Motor neuron (in vitro differentiated cells): ENCODE measurements at places on chromosomes 1 and 21. TPM values are rescaled to one million over a fixed set of nuclear protein-coding genes. Genes with fewer than 3 reads are reported as not detected.

The OR2T33 gene
- 0.64 and 1.0 TPM in 2 replicates for total RNA-seq

- no peak for ATAC-seq
Observed at GRCh38 chr1:164101802-164102201, 457.2 kb upstream of the PBX1 start.

DNA sequence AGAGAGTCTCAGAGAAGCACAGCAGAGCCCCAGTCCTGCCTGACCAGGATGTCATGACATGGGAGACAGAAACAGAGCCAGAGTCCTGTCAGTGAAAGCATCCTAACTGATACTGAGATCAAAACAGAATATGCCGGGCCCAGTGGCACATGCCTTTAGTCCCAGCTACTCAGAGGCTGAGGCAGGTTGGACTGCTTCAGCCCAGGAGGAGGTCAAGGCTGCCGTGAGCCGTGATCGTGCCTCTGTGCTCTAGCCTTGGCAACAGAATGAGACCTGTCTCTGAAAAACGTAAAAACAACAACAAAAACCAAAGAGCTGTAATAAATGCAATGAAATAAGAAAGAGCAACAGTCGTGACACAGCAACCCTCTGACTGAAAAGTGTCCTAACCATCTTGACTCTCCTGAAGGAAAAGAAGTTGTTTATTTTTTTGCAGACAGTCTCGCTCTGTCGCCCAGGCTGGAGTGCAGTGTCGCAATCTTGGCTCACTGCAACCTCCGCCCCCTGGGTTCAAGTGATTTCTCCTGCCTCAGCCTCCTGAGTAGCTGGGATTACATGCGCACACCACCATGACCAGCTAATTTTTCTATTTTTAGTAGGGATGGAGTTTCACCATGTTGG lies 189.2 kb downstream of the SLC45A1 start:
- ATAC-seq: no peak

GRCh38 chr1:181159451-181160140 lies 71.1 kb downstream of the IER5 start:
- no peak for ATAC-seq

DNA sequence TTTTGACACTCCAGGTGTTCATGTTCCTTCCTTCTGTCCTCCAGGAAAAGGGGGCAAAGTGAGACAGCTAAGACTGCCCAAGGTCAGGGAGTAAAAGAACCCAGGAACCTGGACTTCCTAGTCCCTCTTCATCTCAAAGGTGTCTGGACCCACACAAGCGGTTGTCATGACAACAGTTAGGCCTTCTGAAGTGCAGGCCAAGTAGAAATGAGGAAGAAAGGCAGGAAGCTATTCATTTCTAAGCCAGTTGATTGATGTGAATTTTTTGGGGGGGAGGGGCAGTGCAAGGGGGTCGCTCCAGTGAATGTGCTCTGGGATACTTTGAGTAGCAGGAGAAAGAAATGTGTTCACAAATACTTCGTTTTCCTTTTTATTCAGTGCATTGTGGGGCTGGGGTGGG lies 114.3 kb downstream of the NAV1 start:
- no peak for ATAC-seq

The TMEM52 gene
- total RNA-seq: 3.5 and 4.5 TPM in 2 replicates

DNA sequence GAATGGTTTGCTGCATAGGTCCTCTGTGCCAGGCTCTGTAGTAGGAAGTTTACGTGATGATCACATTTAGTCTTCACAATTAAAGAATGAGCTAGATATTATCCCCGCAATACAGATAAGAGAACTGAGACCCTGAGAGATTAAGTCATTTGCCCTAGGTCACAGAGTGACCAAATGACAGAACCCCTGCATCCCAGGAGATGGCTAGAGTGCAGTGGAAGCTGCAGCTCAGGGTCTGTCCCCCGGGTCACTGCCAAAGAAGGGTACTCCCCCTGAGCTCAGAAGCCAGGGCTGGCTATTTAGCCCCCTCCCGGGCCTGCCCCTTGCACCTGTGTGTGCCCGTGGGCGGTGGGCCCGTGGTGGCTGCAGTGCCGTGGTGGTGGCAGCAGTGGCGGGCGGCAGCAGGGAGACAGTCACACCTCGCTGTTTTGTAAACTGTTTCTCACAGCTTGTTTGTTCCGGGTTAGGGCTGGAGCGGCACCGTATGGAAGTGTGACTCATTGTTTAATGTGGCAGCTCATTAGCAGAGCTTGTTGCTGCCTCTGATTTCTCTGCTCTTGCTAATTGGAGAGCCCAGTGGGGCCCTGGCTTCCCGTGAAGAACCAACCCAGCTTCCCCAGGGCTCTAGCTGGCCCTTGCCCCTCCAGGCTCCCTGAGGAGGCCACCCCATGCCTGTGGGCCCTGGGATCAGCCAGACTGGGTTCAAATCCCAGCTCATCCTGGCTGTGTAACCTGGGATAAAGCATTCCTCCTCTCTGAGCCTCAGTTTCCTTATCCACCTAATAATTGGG lies 19.3 kb upstream of the FOXO6 start:
- peak; percentile 94 for ATAC-seq

DNA sequence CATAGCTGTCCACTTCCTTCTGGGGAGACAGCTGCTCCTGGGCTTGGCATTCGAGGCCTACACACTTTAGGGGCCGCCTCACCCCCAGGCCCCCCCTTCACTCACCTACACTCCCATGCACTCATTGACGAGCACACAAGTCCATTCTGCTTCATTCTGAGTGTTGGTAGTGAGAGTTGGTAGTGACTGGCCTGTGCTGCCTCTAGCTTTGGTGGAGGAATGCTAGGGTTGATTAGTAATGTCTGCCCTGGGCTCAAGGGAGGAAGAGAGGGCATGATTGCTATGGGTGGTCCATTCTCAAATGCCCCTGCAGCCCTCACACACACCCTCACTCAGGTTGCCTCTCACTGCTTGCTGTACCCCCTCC lies 30.4 kb downstream of the TRIM11 start:
- no peak for ATAC-seq

GRCh38 chr1:234611847-234612351 lies 1.9 kb upstream of the IRF2BP2 start:
- no peak for ATAC-seq

DNA sequence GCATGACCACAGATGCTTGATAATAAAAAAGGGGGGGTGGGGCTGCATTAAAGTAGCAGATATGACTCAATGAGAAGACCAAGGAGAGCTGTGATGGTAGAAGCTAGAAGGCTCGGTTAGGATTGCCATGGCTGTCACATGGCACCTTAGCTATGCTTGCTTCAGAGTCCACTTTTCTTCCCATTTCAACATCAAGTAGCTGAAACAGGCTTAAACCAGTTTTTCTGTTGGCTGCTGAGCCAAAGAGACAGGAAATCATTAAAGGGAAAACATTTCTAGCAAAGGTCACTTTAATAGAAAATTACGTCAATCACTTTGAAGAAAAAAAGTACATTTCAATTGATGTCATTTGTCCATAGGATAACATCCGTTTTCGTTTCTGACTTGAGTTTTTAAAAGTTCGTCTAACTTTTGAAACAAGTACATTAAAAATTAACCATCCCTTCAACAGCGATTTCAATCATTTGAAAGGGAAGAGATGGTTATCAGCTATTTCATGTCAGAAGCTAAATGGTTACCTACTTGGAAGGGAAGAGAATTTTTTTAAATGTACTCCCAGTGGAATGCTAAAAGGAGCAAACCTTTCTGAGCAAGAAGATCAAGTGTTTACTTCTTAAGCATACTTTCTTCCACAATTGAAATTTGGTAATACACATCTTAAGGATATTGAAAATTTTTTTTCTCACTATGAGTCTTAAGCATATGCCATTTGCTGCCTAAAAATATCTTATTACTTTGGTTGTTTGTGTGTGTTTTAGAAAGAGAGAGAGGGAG lies 488.1 kb upstream of the PRMT6 start:
- ATAC-seq: no peak

DNA sequence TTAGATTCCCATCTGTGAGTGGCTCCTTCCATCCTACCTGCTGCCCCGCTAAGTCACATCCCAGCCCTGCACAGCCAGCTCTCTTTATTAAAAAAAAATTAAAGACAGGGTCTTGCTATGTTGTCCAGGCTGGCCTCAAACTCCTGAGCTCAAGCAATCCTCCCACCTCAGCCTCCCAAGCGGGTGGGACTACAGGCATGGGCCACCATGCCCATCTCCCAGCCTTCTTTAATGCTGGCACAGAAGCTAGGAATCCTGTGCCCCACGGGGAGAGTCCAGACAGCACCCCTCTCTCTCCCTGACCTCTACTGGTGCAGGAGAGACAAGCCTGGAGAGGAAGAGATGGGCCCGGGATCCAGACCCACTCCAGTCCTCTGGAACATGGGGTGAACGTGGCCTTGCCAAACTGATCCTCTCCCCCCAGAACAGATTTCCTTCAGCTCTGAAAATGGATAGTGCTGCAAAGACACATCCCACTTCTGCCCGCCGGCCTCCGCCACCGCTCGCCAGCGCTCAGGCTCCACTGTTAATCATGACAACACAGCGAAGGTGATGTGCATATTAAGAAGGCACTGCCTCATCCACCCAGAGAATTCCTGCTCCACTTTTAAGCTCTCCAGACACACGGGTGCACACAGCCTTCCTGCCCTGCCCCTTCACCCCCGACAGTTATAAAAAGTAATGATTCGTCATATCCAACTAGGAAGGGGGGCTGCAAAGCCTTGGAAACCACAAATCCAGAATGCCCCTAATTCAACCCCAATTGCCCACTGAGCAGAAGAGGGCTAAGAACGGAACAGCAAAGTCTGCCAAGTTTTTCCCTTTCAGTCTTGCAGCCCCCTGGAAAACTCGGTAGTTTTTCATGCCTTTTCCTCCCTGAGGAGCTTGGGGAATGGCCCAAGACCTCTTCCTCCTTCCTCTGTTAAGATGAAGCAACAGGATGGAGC lies 68.1 kb downstream of the MRPL37 start:
- ATAC-seq: no peak

The CREG1 gene
- total RNA-seq: 22.1 and 22.6 TPM in 2 replicates

GRCh38 chr1:40034869-40035268 lies 5.7 kb upstream of the CAP1 start:
- ATAC-seq: no peak

The SH2D2A gene
- 0.71 and 1.3 TPM in 2 replicates for total RNA-seq

GRCh38 chr1:60621368-60621851 lies 461.0 kb upstream of the NFIA start:
- peak; percentile 84 for ATAC-seq

DNA sequence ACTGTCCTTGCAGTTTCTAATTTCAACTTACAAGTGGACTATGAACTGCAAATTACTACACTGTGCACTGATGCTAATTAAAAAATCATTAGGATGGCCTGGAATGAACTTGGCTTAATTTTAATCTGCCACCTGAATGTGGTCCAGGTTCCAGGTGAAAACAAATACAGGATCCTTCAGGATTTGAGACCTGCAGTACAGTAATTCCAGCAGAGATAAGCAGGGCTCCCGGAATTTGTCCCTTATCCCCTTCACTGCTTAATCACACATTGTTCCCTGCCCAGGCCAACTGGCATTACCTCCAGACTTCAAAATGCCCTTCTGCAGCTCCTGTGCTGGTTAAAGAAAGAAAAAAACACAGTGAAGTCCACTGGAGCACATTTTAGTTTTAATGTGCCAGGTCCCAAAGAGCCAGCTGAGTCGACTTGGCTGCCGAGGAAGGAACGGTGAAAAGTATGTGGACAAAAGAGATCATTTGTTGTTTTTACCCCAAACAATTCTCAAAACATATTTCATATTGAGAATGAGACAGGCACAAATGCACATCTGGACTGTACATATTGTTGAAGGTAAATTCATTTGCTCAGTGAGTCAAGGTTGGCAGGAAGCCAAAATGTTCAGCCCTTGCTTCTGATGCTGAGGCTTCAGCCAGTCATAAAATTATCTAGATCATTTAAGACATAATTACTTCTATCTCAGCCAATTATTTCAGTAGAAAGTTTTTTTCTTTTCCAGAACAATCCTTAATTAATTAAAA lies 28.3 kb downstream of the DEGS1 start:
- peak; percentile 60 for ATAC-seq

DNA sequence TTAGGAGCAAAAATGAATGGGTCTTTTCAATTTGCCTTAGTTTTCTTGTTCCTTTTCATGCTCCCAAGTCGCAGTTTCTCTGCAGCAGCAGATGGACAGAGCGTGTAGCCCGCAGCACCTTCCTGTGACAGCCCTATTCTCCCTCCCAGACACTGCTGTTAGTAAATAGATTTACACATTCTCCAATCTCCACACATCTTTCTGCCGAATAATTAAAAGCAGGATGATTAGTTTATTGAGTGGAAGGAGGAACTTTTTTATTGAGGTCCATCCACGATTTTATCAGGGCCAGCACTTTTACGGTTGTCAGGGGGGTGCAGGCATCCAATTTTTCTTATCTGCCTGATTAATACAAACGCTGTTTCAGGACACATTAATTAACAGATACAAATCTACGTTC lies 98.2 kb upstream of the USH2A start:
- ATAC-seq: peak; percentile 52

The SYT14 gene
- 13.2 and 14.7 TPM in 2 replicates for total RNA-seq

DNA sequence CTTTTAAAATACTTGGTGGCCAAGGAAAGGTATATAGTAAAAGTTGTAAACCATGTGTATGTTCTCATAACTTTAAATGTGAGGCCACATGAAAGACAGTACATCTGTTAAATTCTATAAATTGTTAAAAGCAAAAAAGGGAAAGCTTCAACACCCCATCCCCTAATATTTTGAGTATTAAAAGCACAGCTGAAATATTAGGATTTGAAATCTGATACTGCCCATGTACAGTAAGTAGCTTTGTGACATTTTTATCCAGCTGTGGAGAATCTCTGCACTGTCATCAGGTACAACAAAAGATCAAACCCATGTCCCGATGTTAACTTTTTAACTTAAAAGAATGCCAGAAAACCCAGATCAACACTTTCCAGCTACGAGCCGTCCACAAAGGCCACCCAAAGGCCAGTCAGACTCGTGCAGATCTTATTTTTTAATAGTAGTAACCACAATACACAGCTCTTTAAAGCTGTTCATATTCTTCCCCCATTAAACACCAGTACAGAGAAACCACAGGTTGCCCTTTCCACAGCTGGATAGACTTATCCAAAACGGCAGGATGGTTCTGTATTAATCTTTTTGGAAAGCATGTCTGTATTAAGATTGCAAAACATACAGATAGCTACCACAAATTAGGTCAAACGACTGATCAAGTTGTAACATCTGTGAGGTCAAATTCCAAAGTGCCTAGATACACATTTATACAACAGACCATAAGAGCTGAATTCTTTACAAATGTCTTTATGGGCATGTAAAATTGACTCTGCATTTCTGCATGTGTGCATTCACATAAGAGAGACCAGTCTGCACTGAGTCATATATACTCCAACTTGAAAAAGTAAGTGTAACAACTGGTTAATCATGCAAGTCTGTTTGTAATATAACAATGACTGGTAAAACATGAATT lies 5.2 kb downstream of the IRF2BP2 start:
- no peak for ATAC-seq

DNA sequence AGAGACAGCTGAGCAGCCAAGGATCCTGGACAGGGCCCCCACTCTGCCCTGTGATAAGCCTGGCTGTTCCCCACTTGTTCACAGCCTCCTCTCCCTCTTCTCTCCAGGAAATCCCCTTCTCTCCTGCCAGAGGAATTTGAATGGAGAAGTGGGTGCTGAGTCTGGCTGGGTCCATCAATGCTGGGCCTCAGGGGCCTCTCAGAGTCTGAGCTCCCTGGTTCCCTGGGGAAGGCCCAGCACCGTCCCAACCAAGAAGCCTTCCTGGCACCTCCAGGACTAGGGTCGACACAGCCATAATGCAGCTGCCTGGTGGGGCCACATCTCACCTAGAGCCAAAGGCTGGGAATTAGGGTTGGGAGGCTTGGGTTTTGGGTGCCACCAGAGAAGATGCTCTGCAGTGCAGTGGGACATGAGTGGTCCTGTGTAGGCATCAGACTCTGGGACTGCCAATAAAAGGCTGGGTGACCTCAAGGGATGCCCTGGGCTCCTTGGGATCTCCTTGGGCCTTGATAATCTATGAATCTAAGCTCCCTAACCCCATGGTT lies 2.5 kb downstream of the MYBPH start:
- no peak for ATAC-seq

The COL11A1 gene
- total RNA-seq: 29.2 and 34.2 TPM in 2 replicates
